Colonic mucosa (tissue), 4 donors: ENCODE measurements at places on chromosomes 5 and 9.

GRCh38 chr9:78406933-78407332, 110.0 kb downstream of the PSAT1 start:
- H3K4me1 ChIP-seq, result no peaks in the 10 kb centered on the region
- H3K4me3 ChIP-seq, result no peak overlapping the region
- no peak overlapping the region for H3K27ac ChIP-seq
- no peak for DNase-seq
- no peaks in the 10 kb centered on the region for H3K36me3 ChIP-seq
- no peaks in the 10 kb centered on the region for H3K27me3 ChIP-seq

DNA sequence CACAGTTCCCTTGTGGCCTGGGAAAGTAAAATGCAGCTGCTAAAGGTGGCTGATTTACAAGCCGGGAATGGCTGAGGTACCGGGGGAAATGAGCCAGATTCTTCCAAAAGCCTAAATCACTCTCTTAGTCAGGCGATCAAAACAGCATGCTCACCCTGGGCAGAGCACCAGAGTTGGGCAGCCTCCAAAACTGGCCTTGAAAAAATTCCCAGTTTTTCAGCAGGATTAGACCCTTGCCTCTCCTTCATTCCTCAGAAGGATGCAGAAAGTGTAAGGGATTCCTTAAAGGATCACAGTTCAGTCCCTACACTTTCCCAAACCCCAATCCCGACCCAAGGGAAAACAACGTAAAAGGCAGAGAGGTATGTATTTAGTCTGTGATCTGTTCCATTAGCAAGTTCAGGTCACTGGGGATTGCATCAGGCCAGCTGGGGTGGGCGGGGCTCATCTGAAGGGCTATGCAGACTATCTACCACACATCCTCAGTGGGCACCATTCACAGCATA, 16.9 kb downstream of the TMEM174 start:
- no peak overlapping the region for H3K27ac ChIP-seq
- no peaks in the 10 kb centered on the region for H3K36me3 ChIP-seq
- H3K4me1 ChIP-seq, result no peaks in the 10 kb centered on the region
- no peaks in the 10 kb centered on the region for H3K27me3 ChIP-seq
- no peak overlapping the region for H3K4me3 ChIP-seq

DNA sequence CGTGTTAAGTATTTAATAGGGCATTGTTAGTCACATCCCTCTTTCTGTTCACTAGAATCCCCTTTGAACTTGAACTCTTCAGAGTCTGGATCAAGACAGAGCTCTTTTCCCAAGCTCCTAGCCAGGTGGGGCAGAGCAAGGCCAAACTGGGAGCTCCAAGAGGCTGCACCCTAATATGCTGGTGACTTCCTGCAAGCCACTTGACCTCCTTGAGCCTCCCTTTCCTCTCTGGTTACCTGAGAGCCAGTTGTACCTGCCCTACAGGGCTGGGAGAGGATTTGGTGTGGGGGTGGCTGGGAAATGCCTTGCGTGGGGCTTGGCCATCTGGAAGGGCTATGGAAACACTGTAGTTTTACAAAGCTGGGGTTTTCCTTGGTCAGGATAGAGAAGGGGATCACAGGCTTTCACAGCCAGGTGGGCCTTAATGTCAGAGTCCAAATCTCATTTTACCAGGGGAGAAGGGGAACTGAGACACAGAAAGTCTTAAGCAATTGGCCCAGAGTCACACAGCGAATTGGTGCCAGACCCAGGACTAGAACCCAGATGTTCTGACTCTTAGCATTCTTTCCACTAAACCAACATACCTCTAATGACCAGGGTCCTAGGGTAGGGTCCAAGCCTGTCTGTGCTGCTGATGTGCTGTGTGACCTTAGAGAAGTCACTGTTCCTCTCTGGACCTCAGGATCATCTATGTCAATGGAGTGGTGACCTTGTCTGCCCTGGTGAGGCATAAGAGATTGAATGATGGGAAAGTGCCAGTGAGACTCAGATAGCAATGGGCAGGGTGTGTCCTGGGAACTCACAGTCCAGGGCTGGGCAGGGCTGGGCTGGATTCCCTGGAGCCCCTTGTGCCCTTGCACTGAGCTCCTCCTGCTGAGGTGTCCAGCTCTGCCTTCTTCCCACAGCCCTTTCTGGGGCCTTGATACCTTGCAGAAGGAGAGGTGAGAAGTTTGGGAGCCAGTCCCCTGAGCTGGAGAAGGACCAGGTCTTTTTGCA, 35.8 kb downstream of the GSN start:
- H3K27ac ChIP-seq, result no peak overlapping the region
- H3K36me3 ChIP-seq, result peaks cover 10% of the 10 kb centered on the region
- DNase-seq, result no peak
- no peak overlapping the region for H3K4me3 ChIP-seq
- no peaks in the 10 kb centered on the region for H3K27me3 ChIP-seq

GRCh38 chr9:124707666-124708065, 63.4 kb downstream of the NR6A1 start:
- H3K27me3 ChIP-seq, result no peaks in the 10 kb centered on the region
- H3K4me3 ChIP-seq, result no peak overlapping the region
- DNase-seq, result no peak
- peak overlapping the region; percentile 61 for H3K27ac ChIP-seq
- no peaks in the 10 kb centered on the region for H3K36me3 ChIP-seq

DNA sequence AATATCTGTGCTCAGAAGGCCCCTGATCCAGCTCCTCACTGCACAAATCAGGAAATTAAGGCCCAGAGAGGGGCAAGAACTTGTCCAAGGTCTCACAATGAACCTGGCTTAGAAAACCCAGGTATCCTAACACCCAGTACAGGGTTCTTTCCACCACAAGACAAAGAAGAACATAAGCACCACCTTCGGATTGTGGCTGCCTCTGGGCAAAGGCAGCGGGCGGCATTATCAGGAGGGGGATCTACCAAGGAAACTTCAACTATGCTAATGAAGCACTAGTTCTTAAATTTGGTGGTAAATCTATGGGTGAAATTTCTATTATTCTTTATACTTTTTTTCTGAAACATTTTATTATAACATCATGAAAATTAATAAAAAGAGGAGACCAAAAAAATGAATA, 17.9 kb downstream of the ANXA6 start:
- no peaks in the 10 kb centered on the region for H3K27me3 ChIP-seq
- H3K36me3 ChIP-seq, result no peaks in the 10 kb centered on the region
- no peaks in the 10 kb centered on the region for H3K4me1 ChIP-seq
- no peak overlapping the region for H3K4me3 ChIP-seq
- no peak for DNase-seq
- no peak overlapping the region for H3K27ac ChIP-seq

GRCh38 chr5:39412721-39413394, 11.9 kb downstream of the DAB2 start:
- no peaks in the 10 kb centered on the region for H3K4me1 ChIP-seq
- H3K27me3 ChIP-seq, result no peaks in the 10 kb centered on the region
- H3K27ac ChIP-seq, result no peak overlapping the region
- DNase-seq, result no peak
- H3K36me3 ChIP-seq, result no peaks in the 10 kb centered on the region

GRCh38 chr9:112439171-112439570, 47.5 kb upstream of the KIAA1958 start:
- no peak overlapping the region for H3K27ac ChIP-seq
- H3K4me1 ChIP-seq, result no peaks in the 10 kb centered on the region
- no peak for DNase-seq
- no peaks in the 10 kb centered on the region for H3K27me3 ChIP-seq
- no peak overlapping the region for H3K4me3 ChIP-seq

DNA sequence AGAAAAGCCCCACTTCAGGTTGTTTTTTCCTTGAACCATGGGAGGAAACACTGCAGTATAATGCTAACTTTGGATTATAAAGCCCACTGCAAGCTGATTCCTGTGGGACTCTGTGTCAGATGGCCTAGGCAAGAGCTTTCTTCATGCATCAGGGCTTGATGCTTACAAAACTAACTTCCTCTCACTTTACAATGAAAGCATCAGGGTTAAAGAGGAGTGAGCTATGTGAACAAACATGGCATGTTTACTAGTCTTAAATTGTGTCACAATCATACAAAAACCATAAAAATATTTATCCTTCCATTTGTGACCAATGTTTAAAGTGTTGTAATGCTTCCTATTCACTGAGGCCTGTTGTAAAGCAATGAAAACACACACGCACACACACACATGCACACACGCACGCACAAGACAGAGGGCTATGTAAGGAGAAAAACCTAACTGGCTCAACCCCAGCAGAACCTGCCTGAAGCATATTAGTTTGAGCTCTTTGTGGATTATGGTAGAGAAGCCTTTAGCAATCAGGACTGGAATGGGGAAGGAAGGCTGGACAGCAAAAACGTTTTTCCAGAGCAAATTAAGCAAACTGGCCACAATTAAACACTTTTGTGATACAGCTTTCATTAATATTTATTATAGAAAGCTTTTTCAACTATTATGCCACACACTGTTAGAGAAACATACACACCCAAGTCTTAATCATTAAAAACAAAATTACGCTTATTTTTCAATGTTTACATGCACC, 122.2 kb downstream of the AUH start:
- no peak for DNase-seq
- H3K27me3 ChIP-seq, result no peaks in the 10 kb centered on the region
- no peak overlapping the region for H3K4me3 ChIP-seq
- no peak overlapping the region for H3K27ac ChIP-seq
- H3K4me1 ChIP-seq, result no peaks in the 10 kb centered on the region

GRCh38 chr9:96133321-96134021, 168.5 kb downstream of the HSD17B3 start:
- H3K4me1 ChIP-seq, result no peaks in the 10 kb centered on the region
- DNase-seq, result no peak
- H3K27ac ChIP-seq, result no peak overlapping the region
- H3K27me3 ChIP-seq, result no peaks in the 10 kb centered on the region

DNA sequence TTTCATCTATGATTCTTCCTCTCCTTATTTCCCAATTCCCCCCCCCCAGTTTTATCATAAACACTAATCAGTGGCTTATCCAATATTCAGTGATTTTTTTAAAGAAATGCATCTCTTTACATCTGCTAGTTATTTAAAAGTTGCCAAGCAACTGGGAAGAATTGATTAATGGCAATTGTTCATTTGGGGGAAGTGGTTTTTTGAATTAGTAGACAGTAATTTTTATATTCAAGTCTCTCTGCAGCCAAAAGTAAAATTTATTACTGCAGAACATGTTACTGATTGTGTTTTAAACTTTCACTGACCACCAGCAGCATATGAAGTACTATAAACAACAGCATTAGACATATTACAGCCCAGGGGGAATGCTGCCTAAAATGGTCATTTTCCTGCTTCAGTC, 308.8 kb upstream of the NREP start:
- H3K36me3 ChIP-seq, result no peaks in the 10 kb centered on the region
- DNase-seq, result no peak
- no peaks in the 10 kb centered on the region for H3K27me3 ChIP-seq
- H3K27ac ChIP-seq, result no peak overlapping the region
- no peak overlapping the region for H3K4me3 ChIP-seq

DNA sequence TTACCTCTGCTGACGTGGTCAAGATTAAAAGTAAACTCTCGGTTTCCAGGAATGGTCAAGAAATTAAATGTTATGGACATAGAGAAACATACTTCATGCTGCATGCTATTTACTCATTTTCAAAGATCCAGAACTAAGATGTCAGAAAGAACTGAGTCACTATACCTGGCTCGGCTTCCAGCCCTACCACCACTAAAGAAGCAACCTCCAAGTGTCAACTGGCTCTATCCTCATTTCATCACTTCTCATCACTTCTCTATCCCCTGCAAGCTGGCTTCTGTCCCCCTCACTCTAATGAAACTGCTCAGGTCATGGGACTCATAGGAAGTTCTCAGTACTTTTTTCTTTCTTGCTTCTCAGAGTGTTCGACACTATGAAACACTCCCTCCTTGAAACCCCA, 116.2 kb downstream of the CDK5RAP2 start:
- DNase-seq, result no peak
- no peaks in the 10 kb centered on the region for H3K36me3 ChIP-seq
- H3K27ac ChIP-seq, result no peak overlapping the region
- H3K4me3 ChIP-seq, result no peak overlapping the region
- no peaks in the 10 kb centered on the region for H3K4me1 ChIP-seq
- no peaks in the 10 kb centered on the region for H3K27me3 ChIP-seq
